A549 treated with Mapracorat at 1 μM for 4 hours (cell line): ENCODE measurements at places on chromosomes 7 and 10. TPM values are rescaled to one million over a fixed set of nuclear protein-coding genes. Genes with fewer than 3 reads are reported as not detected.

Gene DENND2A
- 0.41 to 1.0 TPM (median 0.55 TPM) in 5 replicates for total RNA-seq

Gene MNX1
- 3.0 to 5.8 TPM (median 5.5 TPM) in 5 replicates for total RNA-seq

Gene ADIRF
- not detected in 5 replicates for total RNA-seq

Gene IFIT1B
- total RNA-seq = not detected in 5 replicates
